ENCODE measurements at places on chromosomes 13 and 19.

DNA sequence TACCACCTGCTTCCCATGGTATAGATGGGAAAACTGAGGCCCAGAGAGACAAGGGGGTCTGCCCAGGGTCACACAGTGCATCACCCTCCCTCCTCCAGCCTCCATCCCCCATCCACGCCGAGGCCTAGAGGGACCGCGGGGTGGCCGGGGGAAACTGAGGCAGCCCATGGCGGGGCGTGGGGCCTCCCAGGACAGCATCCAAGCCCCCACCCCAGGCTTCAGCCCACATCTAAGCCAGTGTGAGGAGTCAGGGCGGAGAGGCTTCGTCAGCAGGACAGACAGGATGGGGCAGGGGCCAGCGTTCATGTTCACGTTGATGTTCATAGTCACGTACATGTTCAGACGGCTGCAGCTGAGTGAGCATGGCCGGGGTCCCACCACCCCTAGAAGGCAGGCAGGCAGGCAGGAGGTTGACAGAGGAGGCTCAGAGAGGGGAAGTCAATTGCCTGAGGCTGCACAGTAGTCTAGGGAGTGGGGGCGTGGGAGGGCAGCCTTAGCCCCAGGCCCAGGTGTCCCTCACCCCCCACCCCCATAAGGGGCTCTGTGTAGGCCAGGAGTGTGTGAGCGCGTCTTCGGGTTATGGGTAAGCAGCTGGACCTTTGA, 23.3 kb downstream of the SMIM24 start:
- no peak for DNase-seq

- no peak for DNase-seq
These were observed 12.8 kb downstream of the PDE4A start for GRCh38 chr19:10433131-10433536.

- no peak for DNase-seq
These were observed 57.4 kb downstream of the TM9SF2 start for GRCh38 chr13:99558570-99559180.

GRCh38 chr19:12838182-12838885, at the start of gene MAST1:
TSS of gene MAST1 (plus strand) at chr19:12838515. CDS start at chr19:12838573, 58 bp downstream.
- no peak for DNase-seq

DNA sequence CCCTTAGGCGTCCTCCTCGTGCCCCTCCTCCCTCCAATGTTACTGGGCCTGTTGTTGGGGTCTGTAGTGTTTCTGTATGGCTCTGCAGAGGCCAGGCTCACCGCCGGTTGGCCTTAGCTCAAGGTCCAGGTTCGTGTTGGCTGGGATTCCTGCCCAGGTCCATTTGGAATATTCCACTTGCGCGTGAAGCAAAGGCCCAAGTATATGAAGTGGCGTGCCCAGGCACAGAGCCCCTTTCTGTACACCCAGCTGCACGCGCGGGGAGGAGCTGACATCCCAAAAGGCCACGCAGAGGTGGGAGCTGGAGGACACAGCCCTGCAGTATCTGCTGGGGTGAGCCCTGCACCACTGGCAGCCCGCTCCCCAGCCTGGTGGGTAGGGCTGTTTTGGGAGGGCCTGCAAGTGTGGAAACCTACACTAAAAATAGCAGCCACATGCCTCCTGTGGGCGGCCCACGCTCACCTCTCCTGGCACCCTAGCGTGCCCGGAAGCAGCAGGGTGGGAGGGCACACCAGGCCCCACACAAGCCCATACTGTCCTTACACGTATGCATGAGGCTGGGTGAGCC, 30.2 kb downstream of the CRTC1 start:
- no peak for DNase-seq

DNA sequence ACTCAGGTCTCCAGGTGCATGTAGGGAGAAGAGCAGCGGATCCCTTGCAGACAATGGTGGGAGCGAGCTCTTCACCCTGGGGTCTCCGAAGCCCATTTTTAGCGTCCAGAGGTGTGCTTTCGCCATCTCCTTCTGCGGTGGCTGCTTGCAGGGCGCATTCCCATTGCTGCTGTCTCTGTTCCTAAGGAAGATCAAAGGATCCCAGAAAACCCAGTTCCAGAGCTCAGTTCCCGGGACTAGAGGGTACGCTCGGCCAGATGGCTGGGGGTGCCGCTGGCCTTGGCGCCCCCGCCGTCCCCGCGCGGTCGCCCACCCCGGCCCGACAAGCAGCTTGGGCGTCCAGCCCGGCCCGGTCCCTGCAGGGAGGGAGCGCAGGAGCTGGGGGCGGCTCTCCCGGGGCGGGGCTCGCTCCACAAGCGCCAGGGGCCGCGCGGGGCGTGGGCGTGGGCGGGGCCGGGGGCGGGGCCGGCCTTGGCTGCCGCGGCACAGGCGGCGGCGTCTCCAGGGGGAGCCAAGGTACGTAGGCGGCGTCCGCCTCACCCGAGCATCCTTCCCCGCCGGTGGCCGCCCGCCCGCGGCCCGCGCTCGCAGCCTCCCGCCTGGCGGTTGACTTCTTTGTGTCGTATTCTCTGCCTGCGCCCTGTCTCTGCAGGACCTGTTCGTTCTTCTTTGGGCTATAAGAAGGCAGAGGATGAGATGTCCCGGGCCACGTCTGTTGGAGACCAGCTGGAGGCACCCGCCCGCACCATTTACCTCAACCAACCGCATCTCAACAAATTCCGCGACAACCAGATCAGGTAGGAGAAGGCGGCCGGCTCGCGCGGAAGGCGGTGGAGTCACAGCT, 96.8 kb downstream of the ATP8A2 start:
- no peak for DNase-seq

GRCh38 chr19:11338121-11338520, 1.3 kb downstream of the RAB3D start:
- DNase-seq: no peak

DNA sequence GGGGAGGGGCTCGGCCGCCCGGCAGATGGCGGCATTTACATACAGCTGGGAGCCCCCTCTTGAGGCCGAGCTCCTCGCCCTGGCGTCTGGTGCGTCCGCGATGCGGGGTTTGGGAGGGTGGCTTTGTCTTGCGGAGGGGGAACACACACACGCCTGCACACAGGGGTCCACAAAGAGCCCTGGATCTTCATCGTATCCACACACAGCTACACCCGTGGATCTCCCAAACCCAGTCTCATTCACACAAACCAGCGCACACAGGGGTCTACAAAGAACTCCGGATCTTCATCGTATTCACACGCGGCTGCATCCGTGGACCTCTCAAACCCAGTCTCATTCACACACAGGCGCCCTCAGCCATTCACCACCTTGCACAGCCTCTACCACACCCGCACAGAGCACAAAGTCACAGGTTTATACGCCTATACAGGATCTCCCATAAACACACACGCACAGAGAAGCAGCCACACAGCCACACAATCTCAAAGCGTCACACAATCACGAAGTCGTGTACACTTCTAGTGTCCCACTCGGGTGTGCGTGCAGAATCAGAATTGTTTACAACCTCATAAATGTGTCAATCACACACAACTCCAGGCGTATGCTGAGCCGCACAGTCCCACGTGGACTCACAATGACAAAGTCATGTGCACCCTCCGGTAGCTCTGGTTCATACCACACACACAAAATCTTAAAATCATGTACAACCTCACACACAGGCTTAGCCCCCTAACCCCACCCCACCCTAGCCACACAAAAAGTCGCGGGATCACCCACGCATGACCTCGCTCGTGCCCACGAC, 550 bp upstream of the DLL3 start:
- DNase-seq: peak; percentile 20

- DNase-seq: no peak
These were observed 132.8 kb downstream of the RGCC start for GRCh38 chr13:41590122-41590521.

DNA sequence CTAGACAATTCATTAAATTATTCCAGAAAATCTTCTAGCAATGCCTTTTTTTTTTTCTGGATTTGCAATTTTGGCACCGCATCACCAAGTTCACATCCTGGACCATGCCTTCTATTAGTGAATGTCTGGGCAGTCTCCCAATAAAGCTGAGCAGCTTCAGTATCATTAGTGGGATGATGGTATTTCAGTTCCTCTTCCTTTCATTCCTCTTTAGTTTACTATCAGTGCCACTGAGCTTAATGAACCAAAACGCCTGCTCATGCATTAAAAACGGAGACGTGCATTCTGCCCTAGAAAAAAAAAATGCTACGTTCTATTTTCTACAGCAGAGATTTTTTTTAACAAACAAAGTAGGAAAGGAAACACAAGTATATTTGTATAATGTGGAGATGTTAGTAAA, 343.0 kb downstream of the PCDH9 start:
- DNase-seq: peak; percentile 52

- no peak for DNase-seq
These were observed 152.7 kb downstream of the URI1 start for GRCh38 chr19:30094756-30095140.

- DNase-seq: no peak
These were observed 25.4 kb downstream of the ZNF90 start for GRCh38 chr19:20103091-20103740.

DNA sequence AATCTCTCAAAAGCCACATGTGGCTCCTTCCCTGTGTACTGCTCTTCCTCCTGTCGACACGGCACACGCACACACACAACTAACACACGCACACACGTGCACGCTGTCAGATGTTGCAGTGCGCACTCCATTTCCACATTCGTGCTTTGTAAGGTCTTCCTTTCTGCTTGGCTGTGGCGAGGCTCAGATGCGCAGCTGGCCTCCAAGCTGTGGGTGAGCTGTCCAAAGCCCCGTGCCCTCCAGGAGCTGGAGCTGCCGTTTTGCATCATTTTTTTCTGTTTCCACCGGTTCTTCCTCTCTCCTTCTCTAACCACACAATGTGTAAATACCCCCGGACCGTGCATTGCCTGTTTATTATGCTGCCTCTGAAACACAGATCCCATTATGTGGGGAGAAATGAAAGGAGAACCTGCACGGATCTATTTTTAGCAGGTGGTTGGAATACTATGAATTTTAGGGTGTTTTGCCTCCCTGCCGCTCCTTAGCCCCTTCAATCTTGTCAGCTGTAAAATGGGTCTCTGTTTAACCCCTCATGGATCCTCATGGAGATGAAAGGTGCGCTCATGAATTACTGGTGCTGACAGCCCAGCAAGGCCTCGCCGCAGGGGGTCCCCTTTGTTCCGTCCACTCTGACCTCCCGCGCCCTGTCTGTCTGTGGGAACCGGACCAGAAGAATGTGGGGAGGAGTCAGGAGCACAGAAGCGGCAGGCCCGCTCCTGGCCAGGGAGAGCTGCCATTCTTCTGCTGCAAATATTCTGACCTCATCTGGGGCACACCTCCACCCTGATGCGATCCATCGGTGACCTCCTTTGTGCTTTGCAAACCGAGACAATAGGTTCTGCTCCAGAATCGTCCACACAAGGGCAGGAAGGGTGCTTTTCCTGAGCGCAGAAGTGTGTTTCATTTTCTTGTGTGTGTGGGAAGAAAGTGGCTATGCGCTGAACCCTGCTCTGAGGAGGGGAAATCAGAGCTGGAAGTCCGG, 137.7 kb downstream of the SOX1 start:
- no peak for DNase-seq

Measured in fibroblast of the aortic adventitia (primary cell).